ENCODE measurements at places on chromosomes 5 and 9. TPM values are rescaled to one million over a fixed set of nuclear protein-coding genes. Genes with fewer than 3 reads are reported as not detected.

- DNase-seq = no peak
Observed at GRCh38 chr9:27787891-27788290, 214.6 kb upstream of the C9orf72 start.

- no peak for DNase-seq
Observed at GRCh38 chr5:148858547-148858946, 32.1 kb downstream of the ADRB2 start.

DNA sequence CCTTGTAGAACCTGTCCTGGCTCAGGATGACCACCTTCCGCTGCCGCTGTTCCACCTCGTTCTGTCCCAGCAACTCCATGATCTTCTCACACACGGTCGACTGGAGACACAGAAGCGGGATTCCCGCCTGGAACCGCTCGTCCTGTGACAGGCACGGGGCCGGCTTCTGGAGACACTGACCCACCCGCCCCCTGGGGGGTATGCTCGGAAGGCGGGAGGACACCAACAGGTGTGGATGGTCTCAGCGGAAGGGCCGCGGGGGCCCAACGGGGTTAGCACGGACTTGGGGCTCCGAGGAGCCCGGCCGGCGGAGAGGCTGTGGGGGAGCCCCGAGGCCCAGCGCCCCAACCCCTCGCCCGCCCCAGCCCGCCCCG lies 530 bp downstream of the UCK1 start:
- DNase-seq = no peak

DNA sequence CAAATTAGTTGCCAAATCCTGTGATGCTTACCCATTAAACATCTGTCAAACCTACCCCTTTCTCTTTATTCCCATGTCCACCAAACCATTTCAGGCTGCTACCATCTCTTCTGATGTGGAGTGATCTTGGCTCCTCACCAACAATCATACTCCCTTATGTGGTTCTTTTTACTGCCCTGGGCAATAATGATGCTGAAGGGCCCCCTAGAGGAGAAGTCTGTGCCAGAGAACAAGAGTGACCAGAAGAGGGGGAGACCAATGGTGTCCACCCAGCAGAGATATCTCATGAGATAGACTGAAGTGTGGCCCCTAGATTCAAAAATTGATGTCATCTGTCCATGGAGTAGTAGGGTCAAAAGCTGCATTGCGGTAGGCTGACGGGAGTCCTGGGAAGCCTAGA lies 10.9 kb downstream of the LRRC70 start:
- no peak for DNase-seq

Gene CDC20B
- total RNA-seq = not detected

Gene FAM163B
- total RNA-seq = not detected

GRCh38 chr5:50866415-50866814 lies 200.0 kb downstream of the PARP8 start:
- DNase-seq = no peak

Data from breast epithelium (tissue), 4 donors.